Caudate nucleus (tissue), 63 donors: ENCODE measurements at places on chromosomes 4 and X.

DNA sequence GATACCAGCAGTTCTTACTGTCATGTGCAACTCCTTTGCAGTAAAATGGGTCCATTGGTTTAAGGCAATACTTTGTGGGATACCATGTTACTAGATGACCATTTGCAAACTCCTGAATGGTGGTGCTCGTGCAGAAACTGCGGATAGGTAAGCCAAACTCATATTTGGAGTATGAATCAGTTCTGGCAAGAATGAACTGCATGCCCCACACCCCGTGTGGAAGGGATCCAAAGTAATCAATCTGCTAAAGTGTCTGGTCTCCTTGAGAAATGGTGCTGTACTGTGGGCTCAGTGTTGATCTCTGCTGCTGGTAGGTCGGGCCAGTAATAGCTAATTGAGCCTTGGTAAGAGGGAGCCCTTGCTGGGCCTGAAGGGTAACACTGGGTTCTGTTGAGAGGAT lies 4.2 kb upstream of the TAB3 start:
- no peak for DNase-seq

GRCh38 chrX:1072637-1073377 lies 139.6 kb downstream of the CRLF2 start:
- DNase-seq, result no peak

- DNase-seq, result no peak
Observed at GRCh38 chrX:79231662-79232061, 87.2 kb downstream of the GPR174 start.

GRCh38 chr4:56907489-56908205 lies at the start of gene REST:
Gene REST (plus strand): TSS chr4:56907900. CDS start chr4:56910639, 2,739 bp downstream.
- no peak for DNase-seq

GRCh38 chr4:152534541-152535359 lies 1.1 kb downstream of the FBXW7 start:
- no peak for DNase-seq

GRCh38 chrX:1147611-1148515 lies 64.6 kb downstream of the CRLF2 start:
- no peak for DNase-seq

DNA sequence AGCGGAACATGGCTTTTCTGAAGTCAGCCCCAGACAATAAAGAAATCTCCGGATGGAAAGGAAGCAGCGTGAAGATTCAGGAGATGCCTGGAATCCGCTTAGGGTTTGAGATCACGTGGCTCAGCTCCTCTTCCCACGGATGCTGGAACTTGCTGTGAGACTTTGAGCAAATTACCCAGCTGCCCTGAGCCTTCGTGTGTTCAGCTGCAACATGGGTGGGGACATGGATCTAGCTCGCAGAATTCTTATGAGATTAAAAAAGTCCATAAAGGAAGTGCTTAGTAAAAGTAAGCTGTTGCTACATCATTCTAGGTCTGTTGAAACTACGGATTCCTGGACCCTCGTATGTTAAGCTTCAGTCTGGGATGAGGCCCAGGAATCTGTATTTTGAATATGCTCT lies 55.7 kb upstream of the STIM2 start:
- no peak for DNase-seq

DNA sequence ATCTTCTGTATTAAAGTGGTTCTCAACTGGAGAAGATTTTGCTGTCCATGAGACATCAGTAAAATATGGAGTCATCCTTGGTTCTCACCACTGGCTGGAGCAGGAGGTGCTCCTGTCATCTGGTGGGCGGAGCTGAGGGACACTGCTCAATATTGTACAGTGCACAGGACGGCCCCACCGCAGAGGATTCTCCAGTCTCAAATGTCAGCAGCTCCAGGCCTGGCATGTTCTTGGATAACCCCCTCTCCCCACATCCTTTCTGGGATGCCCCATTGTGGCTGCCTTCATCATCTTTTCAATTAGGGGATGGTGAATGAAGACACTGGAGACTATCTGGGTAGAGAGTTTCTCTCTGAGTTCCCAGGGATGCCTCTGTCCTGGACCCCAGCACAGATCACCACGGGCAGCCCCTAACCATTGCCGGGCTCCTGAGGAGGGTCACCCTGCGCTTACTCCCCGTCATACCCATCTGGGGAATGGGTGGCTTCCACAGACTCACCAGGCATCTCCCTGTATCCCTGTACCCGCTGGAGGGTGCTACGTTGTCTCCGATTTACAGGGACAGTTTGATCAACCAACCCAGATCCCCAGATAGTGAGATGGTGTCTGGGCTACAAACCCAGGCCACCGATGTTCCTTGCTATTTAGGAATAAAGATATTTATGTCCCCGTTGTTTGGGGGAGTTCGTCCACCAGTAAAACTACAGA lies 21.9 kb upstream of the P2RY8 start:
- DNase-seq, result no peak

- no peak for DNase-seq
Observed at GRCh38 chr4:86011117-86011516, 348.7 kb downstream of the MAPK10 start.

GRCh38 chr4:188175288-188175687 lies 36.0 kb downstream of the TRIML1 start:
- DNase-seq, result no peak

DNA sequence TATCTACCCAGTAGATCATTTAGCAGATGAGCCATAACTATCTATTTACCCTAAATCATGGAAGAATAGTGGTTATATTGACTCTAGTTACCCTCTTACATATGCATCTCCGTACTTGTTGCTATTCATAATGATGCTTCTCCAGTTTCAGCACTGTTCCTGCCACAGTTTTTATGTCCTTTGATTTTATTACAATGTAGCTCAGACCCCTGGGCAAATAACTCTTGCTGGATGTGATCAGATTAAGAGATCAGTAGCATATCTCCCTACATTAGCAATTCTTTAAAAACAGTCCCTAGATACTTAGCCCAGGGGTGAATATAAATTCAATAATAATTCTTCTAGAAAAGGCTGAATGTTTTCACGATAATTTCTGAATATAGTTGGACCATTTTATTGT lies 696.5 kb downstream of the ADGRL3 start:
- DNase-seq, result no peak

DNA sequence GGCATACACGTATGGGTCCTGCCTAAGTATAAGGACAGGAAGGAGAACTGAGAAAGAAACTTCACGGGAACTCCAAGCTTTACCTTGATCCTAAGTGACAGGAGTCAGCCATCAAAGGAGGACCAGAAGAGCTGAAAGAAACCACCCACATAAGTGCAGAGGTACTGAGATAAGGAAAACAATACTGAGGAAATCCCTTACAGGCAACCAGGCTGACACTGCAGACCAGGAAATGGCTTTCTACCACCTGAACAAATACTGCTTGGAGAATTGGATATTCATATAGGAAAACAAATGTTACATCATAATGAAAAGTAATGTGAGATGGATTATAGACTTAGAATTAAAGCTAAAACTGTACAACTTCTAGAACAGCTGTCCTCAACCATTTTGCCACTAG lies 127.0 kb downstream of the IL15 start:
- no peak for DNase-seq

GRCh38 chr4:140609548-140610425 lies 41.0 kb upstream of the UCP1 start:
- no peak for DNase-seq

DNA sequence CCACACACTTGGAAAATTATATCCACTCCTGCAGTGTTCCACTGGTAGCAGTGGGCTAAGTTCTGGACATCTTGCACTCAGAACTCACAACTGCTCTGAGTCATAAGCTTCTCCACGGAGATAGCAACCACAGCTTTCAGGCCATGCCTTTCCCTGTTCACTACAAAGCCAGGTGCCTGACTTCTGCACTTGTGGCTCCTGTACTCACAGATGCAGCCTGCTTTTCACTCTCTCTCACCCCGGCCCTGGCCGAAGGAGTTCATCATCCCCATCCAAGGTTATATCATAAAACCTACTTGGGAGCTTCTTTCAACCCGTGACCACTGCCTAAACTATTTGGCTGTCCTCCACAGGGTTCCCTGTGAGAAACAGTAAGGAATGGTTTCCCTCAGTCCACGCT lies 999.4 kb downstream of the GLUD2 start:
- DNase-seq, result no peak

DNA sequence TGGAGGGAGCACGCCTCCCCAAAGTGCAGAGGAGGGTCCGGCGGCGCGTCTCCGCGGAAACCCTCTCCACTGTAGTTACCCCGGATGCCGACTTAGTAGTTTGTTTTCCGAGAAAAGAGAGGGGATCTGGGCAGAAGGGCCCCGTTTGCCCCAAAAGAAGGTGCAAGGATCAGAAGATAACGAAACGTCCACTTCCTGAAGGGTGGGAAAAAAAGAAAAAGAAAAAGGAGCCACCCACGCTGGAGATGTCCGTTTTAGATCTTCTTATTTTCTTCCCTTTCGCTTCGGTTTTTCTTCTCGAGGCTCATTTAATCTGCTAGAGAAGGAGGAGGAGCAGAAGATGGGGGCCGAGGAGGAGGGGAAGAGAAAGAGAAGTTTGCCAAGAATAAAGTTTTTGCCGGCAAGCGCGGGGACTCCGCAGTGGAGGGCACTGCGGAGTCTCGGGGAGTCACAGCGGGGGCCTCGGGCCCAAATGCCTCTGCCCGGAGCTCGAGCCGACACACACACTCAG lies 517 bp downstream of the LEF1 start:
- DNase-seq, result no peak

DNA sequence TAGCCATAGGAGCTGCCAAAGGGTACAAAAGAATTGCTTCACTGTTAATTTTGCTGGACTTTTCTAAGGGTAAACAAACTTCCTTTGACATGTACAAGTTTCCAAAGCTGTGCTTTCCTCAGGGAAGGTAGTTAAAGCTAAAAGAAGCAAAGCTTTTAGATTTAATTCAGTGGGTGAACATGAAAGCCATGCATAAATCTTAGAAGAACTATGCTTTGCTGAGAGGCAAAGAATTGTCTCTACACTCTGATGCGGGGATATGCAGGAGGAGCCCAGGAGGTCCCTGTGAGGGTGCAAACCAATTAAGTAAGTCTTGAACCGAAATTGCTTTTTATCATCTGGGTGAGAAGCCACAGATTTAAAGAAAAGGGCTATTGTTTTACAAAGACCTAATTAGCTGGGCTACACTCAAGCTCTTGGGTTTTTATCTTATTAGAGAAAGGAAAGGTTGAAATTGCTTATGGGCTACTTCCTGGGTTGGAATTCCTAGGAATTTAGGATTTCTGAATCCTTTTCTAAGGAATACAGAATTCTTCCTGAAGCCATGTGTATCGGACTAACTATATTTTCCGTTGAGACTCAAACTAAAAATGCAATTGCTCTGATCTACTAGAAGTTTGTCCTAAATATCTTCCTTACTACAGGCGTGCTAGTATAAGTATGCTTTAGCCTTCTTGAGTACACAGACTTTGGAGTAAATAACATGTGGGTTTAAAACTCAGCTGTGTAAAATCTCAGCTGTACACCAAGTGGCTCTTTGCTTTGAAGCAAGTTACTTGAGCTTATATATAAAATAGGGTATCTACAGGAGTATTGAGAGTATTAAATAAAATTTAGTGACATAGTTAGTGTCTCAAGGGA lies 188.4 kb upstream of the ANK2 start:
- no peak for DNase-seq

GRCh38 chr4:25104591-25104990 lies 55.7 kb downstream of the SEPSECS start:
- DNase-seq, result no peak

GRCh38 chrX:10395179-10395578 lies 225.2 kb downstream of the MID1 start:
- DNase-seq, result no peak

DNA sequence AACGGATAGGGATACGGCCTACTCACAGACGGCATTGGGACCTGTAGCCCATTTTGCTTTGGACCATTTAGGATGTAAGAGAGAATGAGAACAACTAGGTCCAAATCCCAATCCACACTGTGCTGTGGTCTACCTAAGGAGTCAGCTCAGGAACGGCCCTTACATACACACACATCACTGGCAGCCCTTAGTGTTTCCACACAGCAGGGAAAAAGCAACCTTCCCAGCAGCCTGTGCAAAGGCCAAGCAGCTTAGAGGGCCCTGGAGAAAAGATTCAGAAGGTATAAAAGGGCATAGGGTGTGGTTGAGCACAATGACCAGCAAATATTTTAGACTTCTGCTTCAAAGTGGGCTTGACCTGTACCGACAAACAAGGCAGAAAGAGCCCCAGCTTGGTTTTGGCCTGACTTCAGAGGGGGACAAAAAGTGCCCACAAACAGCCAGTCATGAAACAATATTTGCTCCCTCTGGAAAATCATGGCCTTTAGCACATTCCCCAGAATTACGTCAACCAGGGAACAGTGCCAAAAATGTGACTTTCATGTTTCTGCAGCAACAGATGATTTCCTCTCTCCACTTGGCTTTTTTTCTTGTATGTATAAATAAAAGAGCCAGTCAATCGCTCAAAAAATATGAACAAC lies 359.5 kb upstream of the FGF16 start:
- no peak for DNase-seq

DNA sequence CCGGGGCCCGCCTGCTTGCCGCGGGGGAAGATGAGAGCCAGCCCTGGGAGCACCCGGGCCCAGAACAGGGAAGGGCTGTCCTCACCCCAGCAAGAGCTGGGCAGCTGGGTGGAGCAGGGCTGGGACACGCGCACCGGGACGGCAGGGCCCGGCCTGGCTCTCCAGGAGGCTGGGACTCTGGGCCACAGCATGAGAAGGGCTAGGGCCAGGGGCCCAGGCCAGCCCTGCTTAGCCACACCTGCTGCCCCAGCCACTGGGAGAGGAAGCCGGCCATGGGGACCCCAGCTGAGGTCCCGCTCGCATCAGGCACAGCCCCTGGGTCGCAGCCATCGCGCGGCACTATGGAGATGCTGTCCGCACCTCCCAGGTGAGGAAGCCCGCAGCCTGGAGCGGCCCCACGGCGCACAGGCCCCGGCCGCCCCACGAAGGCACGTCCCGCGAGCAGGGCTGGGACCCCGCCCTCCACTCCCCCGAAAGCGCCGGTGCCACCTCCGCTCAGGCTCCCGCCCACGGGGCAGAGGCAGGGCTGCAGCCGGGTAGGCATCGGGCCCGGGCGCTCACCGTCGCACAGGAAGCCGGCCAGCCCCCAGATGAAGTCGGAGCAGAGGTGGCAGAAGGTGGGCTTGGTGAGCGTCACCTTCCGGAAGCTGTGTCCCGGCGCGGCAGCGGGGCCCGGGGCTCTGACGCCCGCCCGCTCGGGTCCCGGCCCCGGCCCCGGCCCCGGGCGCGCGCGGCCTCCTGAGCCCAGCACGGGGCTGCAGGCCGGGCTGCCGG lies 531 bp downstream of the DGKQ start:
- no peak for DNase-seq

- DNase-seq, result no peak
Observed at GRCh38 chr4:122705009-122705408, 27.5 kb upstream of the BBS12 start.
